CMK (cell line): ENCODE measurements at places on chromosomes 12 and 14.

GRCh38 chr14:79333198-79333546 is 878.1 kb downstream of the DIO2 start:
- DNase-seq, result no peak

- no peak for DNase-seq
Measured at GRCh38 chr14:52039124-52039815, 29.6 kb downstream of the NID2 start.

- no peak for DNase-seq
Measured at GRCh38 chr12:5267603-5268423, 164.1 kb upstream of the NTF3 start.

DNA sequence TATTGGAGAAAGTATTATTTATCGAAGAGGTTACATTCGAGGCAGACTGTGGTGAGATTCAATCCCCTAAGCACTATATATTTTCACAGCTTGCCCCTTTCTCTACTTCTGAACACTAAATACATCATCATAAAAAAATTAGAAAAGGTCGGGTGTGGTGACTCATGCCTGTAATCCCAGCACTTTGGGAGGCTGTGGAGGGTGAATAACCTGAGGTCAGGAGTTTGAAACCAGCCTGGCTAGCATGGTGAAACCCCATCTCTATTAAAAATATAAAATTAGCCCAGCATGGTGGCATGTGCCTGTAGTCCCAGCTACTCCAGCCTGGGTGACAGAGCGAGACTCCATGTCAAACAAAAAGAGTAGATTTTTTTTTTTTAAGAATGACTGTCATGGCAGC is 70.6 kb upstream of the MYF6 start:
- no peak for DNase-seq

GRCh38 chr12:106740818-106741217 is 33.7 kb upstream of the RIC8B start:
- no peak for DNase-seq

DNA sequence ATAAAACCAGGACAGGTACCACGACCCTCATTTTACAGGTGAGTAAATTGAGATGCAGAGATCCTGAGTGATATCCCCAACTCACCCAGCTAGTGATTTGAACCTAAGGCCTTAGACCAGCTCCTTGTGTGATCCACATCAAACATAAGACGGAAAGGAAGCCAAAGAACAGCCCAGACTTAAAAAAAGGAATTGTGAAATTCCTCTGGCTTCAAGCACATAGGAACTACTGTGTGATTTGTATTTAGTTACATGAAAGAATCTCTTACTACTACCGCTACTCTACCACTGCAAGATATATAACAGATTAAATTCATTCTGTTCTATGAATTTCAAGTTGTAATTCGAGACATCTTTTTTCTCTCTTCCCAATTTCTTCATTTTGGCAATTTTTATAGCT is 10.5 kb downstream of the E2F7 start:
- DNase-seq, result no peak
